ENCODE measurements at places on chromosomes 4 and X. TPM values are rescaled to one million over a fixed set of nuclear protein-coding genes. Genes with fewer than 3 reads are reported as not detected.

GRCh38 chr4:143404555-143404954 is 67.9 kb downstream of the GAB1 start:
- no peak for DNase-seq

DNA sequence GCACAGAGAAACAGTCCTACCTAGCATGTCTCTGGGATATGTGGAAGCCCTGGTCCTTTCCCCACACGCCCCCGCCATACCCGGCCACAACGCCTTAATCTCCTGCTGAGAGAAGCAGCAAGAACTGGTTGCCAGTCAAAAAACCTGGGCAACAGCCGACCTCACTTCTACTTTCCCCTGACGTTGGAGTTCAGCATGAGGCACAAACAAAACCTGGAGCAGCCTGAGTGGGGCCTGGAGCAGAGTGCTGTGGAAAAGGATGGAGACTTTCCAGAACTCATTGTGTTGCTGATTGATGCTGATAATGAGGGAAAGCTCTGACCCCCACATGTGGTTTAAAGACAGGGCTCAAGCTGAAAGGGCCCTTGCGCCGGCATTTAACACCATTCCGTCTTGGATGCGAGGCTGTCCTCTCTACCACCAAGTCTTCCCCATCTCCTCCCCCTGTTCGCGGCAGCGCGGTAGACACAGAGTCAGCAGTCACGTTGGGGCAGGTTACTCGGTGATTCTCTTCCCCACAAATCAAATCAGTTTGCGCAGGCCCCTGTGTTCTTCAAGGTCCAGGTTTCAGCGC is 666 bp downstream of the CCDC158 start:
- DNase-seq = no peak

DNA sequence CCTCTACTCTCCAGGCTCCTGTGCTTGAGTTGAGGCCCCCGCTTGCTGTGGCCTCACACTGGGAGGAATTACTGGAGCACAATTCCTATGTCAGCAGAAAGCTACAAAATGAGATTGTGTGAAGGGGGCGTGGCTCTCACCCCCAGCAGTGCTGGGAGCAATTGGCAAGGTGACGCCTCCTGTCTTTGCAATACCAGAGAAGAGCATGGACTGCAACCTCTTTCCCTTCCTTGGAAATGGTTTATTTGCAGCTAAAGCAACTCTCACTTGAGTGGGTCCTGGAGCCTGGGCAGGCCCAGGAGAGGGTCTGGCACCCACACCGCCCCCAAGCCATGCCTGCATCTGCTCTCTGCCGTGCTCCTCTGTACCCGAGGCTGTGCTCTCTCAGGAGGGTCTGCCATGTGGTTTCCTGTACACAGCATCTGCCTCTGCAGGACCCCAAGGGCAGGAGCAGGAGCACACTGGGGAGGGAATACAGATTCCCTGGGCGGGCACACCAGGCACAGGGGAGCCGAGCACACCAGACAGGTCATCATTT is 32.9 kb upstream of the HGFAC start:
- peak; percentile 69 for DNase-seq

DNA sequence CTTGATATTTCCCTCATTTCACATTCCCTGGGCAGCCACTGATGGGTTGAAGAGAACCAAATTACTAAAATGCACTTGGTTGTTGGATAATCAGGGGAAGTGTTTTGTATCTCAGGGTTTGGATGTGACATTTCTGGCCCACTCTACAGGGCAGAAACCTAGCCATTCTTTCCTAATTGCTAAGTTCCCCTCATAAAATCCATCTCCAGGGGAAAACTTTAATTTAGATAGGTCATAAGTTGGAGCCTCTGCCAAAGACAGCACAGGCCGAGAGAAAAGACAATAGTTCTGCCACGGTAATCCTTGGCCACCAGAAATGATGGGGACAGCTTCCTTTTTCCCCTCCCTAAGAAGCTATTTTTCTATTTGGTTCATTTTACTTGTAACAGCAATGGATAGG is 192.7 kb upstream of the C1QTNF7 start:
- no peak for DNase-seq

- DNase-seq = no peak
Measured at GRCh38 chrX:9466736-9467135, 1.9 kb downstream of the TBL1X start.

- no peak for DNase-seq
Measured at GRCh38 chrX:19331831-19332230, 11.9 kb upstream of the PDHA1 start.

GRCh38 chrX:46040001-46040400 is 505.2 kb downstream of the ZNF674 start:
- no peak for DNase-seq

Gene POU4F2
- not detected for total RNA-seq

Gene HGFAC
- 0.38 TPM for total RNA-seq

Gene HTRA3
- total RNA-seq = 50.8 TPM

Gene SOD3
- 115 TPM for total RNA-seq
